ENCODE measurements at places on chromosomes 2 and 18.

GRCh38 chr2:176297067-176297466, 27.8 kb downstream of the MTX2 start:
- no peak for DNase-seq

DNA sequence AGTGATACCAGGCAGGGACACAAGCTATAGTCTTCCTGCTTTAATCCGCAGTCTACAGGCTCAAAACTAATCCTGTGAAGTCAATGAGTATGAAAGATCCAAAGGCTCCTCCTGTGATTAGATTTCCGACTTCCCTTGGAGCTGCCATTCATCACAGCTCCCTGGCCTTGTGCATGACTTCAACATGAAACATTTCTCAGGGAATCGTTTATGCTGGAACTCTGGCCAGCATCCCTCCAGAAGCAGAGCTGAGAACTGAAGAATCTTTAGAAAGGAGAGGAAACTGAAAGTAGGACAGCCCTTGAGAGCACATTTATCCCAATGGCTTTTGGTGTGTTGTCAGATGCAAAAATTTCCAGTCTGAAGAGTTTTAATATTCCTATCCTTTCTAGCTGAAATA, 84.3 kb upstream of the SESTD1 start:
- no peak for DNase-seq

DNA sequence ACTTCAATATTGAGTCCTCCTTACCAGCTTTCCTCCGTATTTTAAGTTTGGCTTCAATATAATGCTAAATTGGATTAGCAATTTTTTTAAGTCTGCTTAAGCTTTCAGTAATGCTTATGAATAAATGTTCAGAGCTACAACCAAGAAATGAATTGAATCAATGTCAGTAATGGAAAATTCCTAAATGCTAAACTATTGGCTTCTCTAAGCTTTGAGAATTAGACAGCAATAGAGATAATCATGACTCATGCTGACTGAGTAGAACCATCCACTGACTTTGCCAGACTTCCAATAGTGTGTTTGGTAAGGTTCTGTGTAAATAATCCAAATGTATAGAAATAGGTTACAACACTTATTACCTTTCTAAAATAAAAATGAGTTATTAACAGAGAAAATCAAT, 8.9 kb upstream of the PDE1A start:
- no peak for DNase-seq

- no peak for DNase-seq
Observed at GRCh38 chr18:51135795-51136194, 61.7 kb downstream of the MEX3C start.

- no peak for DNase-seq
Observed at GRCh38 chr2:96584017-96584416, 47.5 kb downstream of the ARID5A start.

DNA sequence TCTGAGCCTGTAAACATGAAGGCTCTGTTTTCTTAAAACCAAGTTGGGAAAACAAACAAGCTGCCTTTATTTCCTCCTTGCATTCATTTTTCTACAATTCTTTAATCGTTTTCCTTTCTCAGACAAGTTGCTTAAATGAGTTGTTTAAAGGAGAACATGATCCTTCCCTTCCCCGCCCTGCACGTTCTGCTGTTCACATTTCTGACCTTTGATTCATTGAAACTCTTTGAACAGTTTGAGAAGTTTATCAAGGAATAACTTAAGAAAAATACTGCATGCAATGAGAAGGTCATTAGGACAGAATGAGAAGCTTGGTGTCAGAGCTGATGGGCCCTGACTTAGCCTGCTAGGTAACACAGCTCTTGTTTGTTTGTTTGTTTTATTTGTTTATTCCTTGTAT, 181.6 kb downstream of the PARD3B start:
- no peak for DNase-seq

DNA sequence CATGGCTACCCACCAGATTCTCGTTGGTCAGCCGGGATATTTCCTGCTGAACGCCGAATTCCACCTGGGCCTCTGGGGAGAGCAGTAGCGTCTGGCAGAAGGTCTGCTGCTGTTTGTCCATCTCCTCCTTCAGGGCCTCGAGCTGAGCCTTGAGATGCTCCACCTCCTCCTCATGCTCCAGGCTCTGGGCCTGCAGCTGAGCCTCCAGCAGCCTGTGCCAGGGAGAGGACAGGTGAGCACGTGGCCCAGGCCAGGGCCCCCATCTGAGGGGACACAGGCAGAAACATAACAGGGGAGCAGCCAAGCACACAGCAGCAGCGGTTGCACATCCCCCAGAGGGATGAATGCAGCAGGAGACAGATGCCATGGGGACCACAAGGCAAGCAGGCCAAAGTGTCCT, 40.1 kb upstream of the ACAA2 start:
- no peak for DNase-seq
